ENCODE measurements at places on chromosomes 12 and 14.

- no peak overlapping the region for H3K4me3 ChIP-seq
- no peak for DNase-seq
- H3K27ac ChIP-seq: no peak overlapping the region
- peaks cover 2% of the 10 kb centered on the region for H3K4me1 ChIP-seq
- H3K36me3 ChIP-seq: no peaks in the 10 kb centered on the region
These were observed 30.1 kb upstream of the PWP1 start for GRCh38 chr12:107655281-107656065.

GRCh38 chr12:108240027-108240785 is 98.9 kb downstream of the CMKLR1 start:
- H3K4me1 ChIP-seq: no peaks in the 10 kb centered on the region
- H3K27ac ChIP-seq: no peak overlapping the region
- DNase-seq: no peak
- H3K27me3 ChIP-seq: peaks cover 19% of the 10 kb centered on the region
- no peak overlapping the region for H3K4me3 ChIP-seq
- no peaks in the 10 kb centered on the region for H3K36me3 ChIP-seq

DNA sequence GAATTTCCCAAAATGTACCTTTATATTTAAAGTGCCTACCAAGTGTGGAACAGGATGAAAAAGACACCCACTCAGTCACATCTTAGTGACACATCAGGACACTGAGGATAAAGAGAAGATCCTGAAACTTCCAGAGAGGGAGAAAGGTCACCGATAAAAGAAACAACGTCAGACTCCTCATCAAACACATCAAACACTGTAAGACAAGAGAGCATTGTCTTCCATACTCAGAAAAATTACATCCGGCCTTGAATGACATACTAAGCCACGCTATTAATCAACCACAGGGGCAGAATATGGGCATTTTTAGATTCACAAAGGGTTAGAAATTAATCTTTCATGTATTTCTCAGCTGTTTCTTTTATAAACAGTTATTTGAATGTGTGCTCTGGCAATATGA is 490.3 kb downstream of the APAF1 start:
- H3K27ac ChIP-seq: no peak overlapping the region
- no peaks in the 10 kb centered on the region for H3K27me3 ChIP-seq
- H3K36me3 ChIP-seq: no peaks in the 10 kb centered on the region
- no peak overlapping the region for H3K4me3 ChIP-seq

GRCh38 chr14:90848944-90849731 is 32.9 kb upstream of the TTC7B start:
- no peaks in the 10 kb centered on the region for H3K36me3 ChIP-seq
- peaks cover 2% of the 10 kb centered on the region for H3K4me1 ChIP-seq
- no peak overlapping the region for H3K4me3 ChIP-seq

GRCh38 chr14:90049390-90049789 is 12.4 kb upstream of the KCNK13 start:
- H3K4me3 ChIP-seq: no peak overlapping the region
- no peak for DNase-seq
- H3K27ac ChIP-seq: no peak overlapping the region
- H3K27me3 ChIP-seq: peaks cover 12% of the 10 kb centered on the region
- H3K36me3 ChIP-seq: peaks cover 4% of the 10 kb centered on the region

- DNase-seq: no peak
- H3K4me1 ChIP-seq: no peaks in the 10 kb centered on the region
- no peak overlapping the region for H3K4me3 ChIP-seq
- H3K27me3 ChIP-seq: no peaks in the 10 kb centered on the region
- no peak overlapping the region for H3K27ac ChIP-seq
These were observed 71.1 kb downstream of the MIPOL1 start for GRCh38 chr14:37268788-37269187.

DNA sequence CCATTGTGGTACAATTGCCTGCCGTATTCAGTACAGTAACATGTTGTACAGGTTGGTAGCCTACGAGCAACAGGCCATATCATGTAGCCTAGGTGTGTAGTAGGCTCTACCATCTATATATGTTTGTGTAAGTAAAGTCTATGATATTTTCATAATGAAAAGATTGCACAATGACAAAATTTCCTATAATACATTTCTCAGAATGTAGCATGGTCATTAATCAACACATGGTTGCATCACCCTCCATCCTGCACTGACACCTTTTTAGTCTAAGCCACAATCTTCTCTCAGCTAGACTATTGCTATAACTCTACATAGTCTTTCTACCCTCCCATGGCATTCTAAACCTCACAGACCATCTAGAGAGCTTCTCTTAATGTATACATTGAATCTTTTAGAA is 158.5 kb upstream of the HMGA2 start:
- H3K27ac ChIP-seq: no peak overlapping the region
- H3K4me3 ChIP-seq: no peak overlapping the region
- H3K36me3 ChIP-seq: no peaks in the 10 kb centered on the region
- no peak for DNase-seq

DNA sequence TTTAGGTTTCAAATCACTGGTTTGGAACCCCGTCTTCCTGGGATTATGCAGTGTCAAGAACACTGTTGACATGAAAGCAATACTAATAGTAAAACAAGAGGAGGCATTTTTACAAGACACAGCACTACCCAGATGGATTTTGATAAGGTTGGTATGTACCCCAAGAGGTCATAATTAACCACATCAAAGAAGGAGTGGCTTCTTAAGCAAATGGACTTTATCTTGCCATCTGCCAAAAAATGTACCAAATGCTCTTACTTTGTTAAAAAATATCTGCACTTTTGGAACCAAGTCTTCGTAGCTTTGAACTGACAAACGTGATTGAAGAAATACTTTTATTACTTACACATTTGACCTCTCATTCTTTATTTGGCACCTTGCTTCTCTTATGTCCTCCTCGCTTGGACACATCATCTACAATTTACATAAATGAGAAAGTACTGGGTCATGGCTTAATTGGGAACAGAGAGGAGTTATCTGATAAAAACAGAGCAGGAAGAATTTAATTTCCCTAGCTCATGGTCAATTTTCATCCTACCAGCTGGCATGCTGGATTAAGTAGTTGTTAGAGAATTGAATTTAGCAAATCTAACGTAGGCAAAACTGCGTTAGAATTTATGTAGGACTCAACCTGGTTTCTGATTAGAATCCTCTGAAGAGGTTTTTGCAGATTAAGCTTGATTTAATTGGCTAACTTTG is 54.5 kb upstream of the PRICKLE1 start:
- no peaks in the 10 kb centered on the region for H3K4me1 ChIP-seq
- no peaks in the 10 kb centered on the region for H3K36me3 ChIP-seq
- H3K4me3 ChIP-seq: no peak overlapping the region
- no peak for DNase-seq
- no peak overlapping the region for H3K27ac ChIP-seq

DNA sequence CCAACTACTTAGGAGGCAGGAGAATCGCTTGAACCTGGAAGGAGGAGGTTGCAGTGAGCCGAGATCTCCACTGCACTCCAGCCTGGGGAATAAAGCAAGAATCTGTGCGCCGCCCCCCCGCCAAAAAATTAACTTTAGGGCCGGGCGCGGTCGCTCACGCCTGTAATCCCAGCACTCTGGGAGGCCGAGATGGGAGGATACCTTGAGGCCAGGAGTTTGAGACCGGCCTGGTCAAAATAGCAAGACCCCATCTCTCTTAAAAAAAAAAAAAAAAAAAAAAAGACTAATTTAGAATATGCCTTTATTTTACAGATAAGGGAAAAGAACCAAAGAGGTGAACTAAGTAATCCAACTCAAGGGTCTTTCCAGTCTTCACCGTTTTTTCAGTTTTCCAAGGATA is 1.2 kb downstream of the KANSL2 start:
- no peak for DNase-seq
- peaks cover 13% of the 10 kb centered on the region for H3K4me1 ChIP-seq
- peaks cover 42% of the 10 kb centered on the region for H3K36me3 ChIP-seq
- H3K27ac ChIP-seq: no peak overlapping the region
- peak overlapping the region; percentile 88 for H3K4me3 ChIP-seq

DNA sequence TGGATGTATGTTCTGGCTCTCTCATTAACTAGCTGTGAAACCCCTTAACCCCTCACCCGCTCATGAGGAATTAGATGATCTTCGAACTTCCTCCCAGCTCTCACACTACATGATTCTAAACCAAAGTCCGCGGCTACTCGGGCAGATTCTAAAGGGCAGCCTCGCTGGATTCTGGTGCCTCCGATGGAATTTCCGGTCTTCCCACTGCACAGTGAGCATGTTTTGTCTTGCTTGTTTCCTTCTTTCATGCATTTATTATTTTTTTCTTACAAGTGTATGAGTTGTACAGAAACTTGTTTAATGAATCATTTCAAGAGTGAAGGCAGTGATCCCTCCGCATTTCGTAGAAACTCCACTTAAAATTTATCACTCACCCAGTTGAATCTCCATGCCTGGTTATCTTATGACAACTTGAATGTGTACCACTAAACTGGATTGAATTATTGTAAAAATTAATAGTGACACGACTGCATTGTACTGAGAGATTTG is 4.5 kb upstream of the HCAR3 start:
- DNase-seq: no peak
- no peak overlapping the region for H3K4me3 ChIP-seq
- H3K36me3 ChIP-seq: no peaks in the 10 kb centered on the region
- no peaks in the 10 kb centered on the region for H3K27me3 ChIP-seq
- H3K4me1 ChIP-seq: no peaks in the 10 kb centered on the region

DNA sequence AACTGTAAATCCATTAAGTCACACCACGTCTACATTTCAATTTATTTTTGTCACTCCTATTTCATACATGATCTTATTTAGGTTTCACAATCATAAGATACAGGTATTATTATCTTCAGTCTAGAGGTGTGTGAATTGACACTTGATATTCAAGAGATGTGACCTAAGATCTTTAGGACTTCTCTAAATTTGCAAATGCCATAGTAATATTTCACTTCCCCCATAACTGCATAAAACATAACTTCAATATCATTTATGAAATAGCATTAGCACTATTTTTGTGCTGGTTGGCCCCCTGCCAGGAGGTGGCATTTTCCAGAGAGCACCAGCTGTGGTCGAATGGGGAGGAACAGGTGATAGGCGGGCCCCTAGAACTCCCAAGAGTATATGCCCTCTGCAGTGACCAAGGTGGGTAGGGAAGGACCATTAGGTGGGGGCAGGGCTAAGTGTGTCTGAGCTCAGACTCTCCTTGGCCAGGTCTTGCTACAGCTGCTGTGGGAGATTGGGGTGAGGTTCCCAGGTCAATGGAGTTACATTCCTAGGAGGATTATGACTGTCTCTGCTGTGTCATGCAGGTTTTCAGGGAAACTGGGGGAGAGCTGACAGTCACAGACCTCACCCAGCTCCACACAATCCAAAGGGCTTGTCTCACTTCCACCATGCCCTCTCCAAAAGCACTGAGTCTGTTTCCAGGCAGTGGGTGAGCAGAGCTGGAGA is 49.2 kb upstream of the ERGIC2 start:
- no peaks in the 10 kb centered on the region for H3K4me1 ChIP-seq
- no peaks in the 10 kb centered on the region for H3K36me3 ChIP-seq
- DNase-seq: no peak

- H3K27me3 ChIP-seq: no peaks in the 10 kb centered on the region
- H3K36me3 ChIP-seq: no peaks in the 10 kb centered on the region
- peak; percentile 72 for DNase-seq
- peak overlapping the region; percentile 78 for H3K27ac ChIP-seq
- peaks cover 2% of the 10 kb centered on the region for H3K4me1 ChIP-seq
- H3K4me3 ChIP-seq: peak overlapping the region; percentile 35
These were observed 24.6 kb downstream of the TMEM19 start for GRCh38 chr12:71710276-71711125.

- no peak for DNase-seq
- H3K27ac ChIP-seq: no peak overlapping the region
- no peaks in the 10 kb centered on the region for H3K4me1 ChIP-seq
- no peaks in the 10 kb centered on the region for H3K36me3 ChIP-seq
- H3K4me3 ChIP-seq: no peak overlapping the region
These were observed 96.6 kb downstream of the EMP1 start for GRCh38 chr12:13293096-13293495.

GRCh38 chr14:63275611-63276010 is 43.1 kb downstream of the GPHB5 start:
- no peak for DNase-seq
- H3K36me3 ChIP-seq: peaks cover 17% of the 10 kb centered on the region
- H3K4me1 ChIP-seq: no peaks in the 10 kb centered on the region
- H3K27me3 ChIP-seq: no peaks in the 10 kb centered on the region
- H3K27ac ChIP-seq: no peak overlapping the region

GRCh38 chr12:60052483-60052882 is 456.7 kb downstream of the SLC16A7 start:
- H3K4me1 ChIP-seq: no peaks in the 10 kb centered on the region
- H3K4me3 ChIP-seq: no peak overlapping the region
- no peak for DNase-seq
- no peaks in the 10 kb centered on the region for H3K36me3 ChIP-seq
- no peaks in the 10 kb centered on the region for H3K27me3 ChIP-seq

DNA sequence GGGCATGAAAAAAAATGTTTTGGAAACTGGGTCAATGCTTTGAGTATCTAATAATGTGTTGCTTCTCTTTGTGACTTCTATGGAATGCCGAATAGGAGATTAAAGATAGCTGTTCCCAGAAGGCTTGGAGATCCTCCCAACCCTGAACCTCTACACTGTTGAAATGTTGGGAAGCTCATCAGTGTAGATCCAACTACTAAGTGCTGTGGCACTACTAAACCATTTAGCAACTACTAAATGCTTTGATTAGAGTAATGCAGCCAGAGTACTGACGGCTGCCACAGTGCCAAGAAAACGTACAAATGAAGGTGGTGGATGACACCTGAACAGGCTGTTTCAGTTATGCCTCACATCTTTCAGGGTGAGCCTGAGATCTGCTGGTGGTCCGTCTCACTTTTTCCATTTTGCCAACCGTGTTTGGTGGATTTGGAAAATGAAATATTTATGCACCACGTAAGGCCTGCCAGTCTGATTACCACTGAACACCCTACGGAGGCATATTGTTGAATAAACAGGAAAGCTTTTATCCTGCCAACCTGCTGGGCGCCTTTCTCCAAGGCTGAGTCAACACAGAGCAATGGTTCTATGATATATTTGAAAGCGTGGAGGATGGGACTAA is 938.0 kb upstream of the FLRT2 start:
- no peaks in the 10 kb centered on the region for H3K27me3 ChIP-seq
- no peak overlapping the region for H3K4me3 ChIP-seq
- no peak for DNase-seq
- H3K4me1 ChIP-seq: no peaks in the 10 kb centered on the region
- no peaks in the 10 kb centered on the region for H3K36me3 ChIP-seq

- no peak for DNase-seq
- H3K36me3 ChIP-seq: peaks cover 86% of the 10 kb centered on the region
- no peaks in the 10 kb centered on the region for H3K27me3 ChIP-seq
These were observed 55.0 kb downstream of the KDM5A start for GRCh38 chr12:334125-334524.

DNA sequence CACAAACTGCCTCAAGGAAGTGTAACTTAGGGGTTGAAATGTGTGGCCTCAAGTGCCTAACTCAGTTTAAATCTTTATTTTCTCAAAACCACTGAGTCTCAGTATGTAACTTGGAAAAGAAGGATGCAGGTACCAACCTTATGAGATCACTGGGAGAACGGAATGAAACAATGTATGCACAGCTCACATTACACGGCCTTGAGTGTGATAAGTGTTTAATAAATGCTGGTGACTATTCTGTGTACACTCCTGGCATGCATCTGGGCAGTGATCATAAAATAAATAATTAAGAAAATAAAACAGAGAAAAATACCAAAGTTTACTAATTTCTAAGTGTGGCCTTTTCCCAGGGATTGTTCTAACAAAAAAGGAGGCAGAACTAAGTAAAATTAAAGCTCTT is 974.5 kb upstream of the FLRT2 start:
- H3K36me3 ChIP-seq: no peaks in the 10 kb centered on the region
- no peak overlapping the region for H3K4me3 ChIP-seq
- H3K27ac ChIP-seq: no peak overlapping the region
- no peaks in the 10 kb centered on the region for H3K27me3 ChIP-seq
- DNase-seq: no peak

- H3K27me3 ChIP-seq: no peaks in the 10 kb centered on the region
- peak; percentile 31 for DNase-seq
- peak overlapping the region; percentile 49 for H3K27ac ChIP-seq
These were observed 4.2 kb downstream of the NPC2 start for GRCh38 chr14:74488786-74489397.

All from mesenchymal stem cell (in vitro differentiated cells and primary cell).